Aorta (tissue), 5 donors: ENCODE measurements at places on chromosomes 13 and 19. TPM values are rescaled to one million over a fixed set of nuclear protein-coding genes. Genes with fewer than 3 reads are reported as not detected.

DNA sequence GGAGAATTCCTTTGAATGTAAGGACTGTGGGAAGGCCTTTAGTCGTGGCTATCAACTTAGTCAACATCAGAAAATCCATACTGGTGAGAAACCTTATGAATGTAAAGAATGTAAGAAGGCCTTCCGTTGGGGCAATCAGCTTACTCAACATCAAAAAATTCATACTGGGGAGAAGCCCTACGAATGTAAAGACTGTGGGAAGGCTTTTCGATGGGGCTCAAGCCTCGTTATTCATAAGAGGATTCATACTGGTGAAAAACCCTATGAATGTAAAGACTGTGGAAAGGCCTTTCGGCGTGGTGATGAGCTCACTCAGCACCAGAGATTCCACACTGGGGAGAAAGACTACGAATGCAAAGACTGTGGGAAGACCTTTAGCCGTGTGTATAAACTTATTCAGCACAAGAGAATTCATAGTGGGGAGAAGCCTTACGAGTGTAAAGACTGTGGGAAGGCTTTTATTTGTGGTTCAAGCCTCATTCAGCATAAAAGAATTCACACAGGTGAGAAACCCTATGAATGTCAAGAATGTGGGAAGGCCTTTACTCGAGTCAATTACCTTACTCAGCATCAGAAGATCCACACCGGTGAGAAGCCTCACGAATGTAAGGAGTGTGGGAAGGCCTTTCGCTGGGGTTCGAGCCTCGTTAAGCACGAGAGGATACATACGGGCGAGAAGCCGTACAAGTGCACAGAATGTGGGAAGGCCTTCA lies 39.2 kb downstream of the ZNF331 start:
- DNase-seq, result no peak

Gene TMEM205
- 50.7 TPM for total RNA-seq

Gene ZNF480
- 10.0 TPM for total RNA-seq

Gene ZNF433
- 5.1 TPM for total RNA-seq
